ENCODE measurements at places on chromosomes 5 and 9.

- DNase-seq: no peak
Measured at GRCh38 chr5:2136728-2137333, 254.1 kb upstream of the IRX4 start.

DNA sequence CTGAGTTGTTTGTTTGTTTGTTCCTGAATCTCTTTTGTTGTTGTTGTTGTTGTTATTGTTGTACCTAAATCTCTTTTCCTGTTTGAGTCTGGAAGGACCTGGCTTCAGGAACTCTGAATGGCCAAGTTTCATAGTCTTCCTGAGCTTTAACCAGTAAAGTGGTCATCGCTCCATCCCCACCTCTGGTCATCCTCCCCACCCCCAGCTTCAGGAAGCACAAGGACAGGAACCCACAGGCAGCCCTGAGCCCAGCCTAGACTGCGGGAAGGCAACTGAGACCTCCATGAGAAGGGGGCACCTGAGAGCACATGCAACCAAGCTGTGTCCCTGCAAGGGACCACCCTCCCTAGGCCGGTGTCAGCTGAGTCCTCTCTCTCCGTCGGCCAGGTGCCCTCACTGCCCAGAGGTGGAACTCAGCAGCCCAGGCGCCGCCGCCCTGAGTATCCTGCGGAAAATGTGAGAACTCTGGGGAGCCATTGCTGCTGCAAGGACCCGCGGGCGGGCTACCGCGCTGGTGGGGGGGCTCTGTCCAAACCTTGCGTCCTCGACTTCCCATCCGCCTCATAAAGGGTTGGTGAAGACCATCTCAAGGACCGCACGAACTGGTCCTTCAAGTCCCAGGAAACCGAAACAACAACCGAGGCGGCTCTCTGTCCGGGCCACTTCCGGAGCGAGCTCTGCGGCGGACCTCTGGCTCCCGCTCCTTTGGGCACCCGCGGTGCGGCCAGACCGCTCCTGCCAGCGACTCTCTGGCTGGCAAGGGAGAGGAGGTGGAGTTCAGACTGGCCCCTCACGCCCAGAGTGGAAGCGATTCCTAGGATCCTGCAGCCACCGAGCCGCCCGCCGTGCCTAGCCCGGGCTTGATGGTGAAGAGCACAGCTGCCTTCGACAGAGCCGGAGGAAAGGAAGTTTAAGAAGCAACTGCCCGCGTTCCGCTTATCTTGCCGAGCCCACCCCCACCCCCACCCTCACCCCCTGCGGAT, 4.2 kb downstream of the BARX1 start:
- DNase-seq: no peak

- DNase-seq: no peak
Measured at GRCh38 chr5:131792896-131793295, 3.9 kb downstream of the FNIP1 start.

DNA sequence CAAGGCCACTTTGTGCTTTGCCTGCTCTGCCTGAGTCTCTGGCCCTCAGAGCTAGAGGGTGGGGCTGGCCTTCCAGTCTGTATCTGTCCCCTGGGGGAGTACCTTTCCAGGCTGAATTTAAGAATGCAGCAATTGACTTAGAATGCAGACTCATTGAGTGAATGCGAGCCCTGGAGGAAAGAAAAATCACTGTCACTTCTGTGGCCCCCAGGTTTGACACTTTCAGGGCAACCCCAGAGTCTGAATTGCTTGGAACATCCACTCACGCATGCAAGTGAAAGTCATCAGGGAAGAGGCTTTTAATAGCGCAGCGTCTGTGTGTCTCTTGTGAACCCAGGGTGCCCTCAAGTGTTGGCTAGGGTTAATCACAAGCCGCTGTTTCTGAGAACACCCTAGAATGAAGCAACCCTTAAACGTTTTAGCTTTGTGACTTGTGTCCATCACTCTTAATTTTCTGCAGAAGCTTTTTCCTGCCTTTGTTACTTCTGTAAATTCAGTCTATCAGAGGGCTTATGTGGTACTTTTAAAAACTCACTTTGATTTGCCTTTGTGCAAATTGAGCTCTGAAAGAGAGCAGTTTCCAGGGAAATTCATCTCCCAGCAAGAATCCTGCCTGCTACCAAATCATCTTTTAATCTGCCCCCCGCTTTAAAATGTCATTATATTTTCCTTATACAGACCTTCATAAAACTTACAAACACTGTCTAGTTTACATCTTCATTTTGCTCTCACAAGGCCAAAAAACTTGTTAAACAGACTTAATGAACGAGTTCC, 146.8 kb upstream of the IQGAP2 start:
- DNase-seq: peak; percentile 15

- no peak for DNase-seq
Measured at GRCh38 chr9:107043886-107044285, 180.9 kb downstream of the ZNF462 start.

DNA sequence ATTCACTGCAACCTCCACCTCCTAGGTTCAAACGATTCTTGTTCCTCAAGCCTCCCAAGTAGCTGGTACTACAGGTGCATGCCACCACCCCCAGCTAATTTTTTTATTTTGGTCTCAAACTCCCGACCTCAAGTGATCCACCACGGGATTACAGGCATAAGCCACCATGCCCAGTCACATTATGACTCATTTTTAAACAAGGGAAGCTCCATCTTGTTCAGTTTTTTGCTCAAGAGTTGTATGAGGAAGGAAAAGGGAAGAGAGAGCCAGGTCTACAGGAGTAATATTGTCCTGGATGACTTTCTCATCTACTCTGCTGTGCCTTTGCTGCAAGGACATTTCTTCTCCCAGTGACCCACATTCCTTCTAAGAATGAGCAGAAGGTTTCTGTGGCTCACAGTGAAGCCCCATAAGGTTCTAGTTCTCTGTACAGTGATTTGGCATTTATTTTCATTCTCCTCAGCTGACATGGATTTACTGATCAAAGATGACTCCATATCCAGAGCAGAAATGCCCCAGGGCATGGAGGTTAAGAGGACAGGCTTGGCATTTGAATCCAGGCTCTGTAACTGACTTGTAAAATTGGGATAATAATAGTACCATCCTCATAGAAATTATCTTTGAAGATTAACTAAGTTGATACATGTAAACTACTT, 153.5 kb downstream of the CDH6 start:
- no peak for DNase-seq

- no peak for DNase-seq
Measured at GRCh38 chr9:70947511-70947910, 173.9 kb downstream of the TRPM3 start.

DNA sequence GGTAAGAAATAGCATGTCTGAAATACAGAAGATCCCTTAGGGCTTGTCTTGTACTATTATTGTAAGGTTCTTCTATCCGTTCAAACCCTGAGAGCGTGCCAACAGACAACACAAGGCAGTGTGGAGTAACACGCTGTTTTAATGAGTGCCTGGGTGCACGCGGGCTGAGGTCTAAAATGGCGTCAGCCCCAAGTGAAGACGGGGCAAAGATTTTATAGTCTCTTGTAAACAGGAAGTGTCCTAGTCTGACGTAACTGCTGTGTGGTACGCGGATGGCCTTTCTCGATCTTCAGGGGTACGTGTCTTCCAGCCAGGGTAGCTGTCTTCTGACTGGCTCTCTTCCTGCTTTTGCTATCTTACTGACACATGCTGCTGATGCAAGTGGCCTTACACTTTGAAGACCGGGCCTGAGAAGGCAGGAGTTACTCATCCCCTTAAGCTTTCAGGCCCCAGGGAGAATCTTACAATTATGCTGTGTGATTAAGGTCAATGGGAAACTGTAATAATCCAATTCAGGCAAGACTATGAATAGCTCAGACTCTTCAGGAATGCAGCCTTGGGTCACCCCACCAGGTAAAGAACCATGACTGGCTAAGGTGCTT, 1812.0 kb upstream of the CDH9 start:
- no peak for DNase-seq

DNA sequence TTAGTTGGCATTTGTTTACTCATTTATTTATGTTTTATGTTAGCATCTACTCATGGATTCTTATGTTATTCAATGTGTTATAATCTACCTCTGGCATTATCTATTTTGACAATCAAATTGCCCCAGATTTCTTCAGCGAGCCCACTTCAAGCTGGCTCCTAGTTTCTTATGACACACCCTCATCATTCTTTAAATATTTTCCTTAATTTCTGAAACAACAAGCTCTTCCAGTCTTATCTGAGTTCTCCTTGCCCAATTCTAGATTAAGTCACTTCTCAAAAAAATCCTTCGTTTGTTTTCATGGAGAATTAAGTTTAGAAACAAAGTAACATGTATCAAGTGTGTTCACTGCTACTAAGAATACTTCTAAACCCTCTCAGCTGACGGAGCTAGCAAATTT, 229.8 kb downstream of the SEMA5A start:
- DNase-seq: no peak

DNA sequence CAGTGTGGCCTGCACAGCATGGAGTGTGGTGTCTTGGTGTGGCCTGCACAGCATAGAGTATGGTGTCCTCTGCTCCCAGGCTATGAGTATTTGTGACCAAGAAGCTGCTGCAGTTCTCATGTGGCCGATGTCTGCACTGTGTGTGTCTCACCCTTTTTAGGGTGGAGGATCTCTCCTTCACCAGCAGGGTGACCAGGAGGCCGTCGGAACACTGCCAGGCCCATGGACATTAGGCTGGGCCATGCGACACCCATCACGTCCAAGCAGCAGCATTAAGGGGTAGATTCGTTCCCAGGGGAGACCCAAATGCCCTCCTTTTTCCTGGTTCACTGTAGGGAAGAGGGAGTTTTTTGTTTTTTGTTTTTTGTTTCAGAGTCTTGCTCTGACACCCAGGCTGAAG, 115.3 kb upstream of the SPIN1 start:
- no peak for DNase-seq

DNA sequence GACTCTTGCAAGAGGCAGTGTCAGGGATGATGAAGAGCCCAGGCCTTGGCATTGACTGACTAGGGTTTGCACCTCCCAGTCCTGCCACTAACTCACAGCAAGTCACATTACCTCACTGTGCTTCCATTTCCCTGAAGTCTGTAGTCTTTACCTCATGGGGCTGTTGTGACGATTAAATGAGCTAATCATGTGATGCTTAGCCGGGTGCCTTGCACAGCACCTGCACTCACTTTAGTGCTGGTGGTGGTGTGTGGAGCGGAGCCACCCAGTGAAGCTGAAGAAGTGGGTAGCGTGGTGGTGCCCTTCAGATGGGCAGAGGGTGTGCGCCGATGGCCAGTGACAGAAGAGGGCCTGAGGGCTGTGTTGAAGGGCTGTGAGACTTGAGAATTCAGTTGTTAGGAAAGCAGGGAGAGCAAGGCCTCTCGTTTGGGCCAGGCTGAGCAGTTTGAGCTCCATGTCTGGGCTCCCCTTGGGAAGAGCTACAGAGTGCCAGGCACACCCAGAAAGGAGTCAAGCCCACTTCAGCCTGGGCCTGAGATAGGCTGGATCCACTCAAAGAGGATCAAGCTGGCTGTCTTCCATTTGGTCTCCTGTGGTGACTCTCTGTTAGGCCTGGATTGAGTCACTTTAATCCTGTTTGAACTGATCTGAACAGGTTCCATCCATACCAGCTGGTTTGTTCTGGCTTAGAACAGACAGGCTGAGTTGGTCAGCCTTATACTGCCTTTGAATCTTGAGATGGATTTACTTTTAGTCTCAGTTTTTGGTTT, 42.5 kb downstream of the RALGPS1 start:
- no peak for DNase-seq

GRCh38 chr5:75054134-75054930, 2.0 kb upstream of the GCNT4 start:
- no peak for DNase-seq

Measured in stimulated activated CD8-positive, alpha-beta memory T cell treated with anti-CD3 and anti-CD28 coated beads, Interleukin-12 subunit alpha, Interleukin-12 subunit beta, amount 100 ng/mL, for 4 hours (primary cell).